GM12878 (cell line): ENCODE measurements at places on chromosomes 12 and 14. TPM values are rescaled to one million over a fixed set of nuclear protein-coding genes. Genes with fewer than 3 reads are reported as not detected.

DNA sequence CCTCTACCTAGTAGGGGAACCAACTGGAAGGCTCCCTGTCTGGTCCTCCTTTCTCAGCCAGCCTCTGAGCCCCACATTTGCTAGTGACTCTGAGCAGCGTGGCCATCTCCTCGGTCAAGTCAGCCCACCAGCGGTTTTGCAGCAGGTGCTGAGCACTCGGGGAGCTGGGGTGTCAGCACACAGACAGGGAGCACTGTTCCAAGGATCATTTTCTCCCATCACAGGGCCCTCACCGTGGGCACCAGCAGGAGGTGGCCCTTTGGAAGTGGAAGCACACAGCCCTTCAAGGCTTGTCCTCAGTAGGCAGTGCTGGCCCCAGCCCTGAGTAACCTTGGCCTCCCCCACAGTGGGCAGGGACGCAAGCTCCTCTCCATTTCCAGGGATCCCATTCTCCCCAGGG, 24.1 kb upstream of the EML1 start:
- DNase-seq: no peak

KCNC2 gene
- total RNA-seq: not detected in 2 replicates

DNA sequence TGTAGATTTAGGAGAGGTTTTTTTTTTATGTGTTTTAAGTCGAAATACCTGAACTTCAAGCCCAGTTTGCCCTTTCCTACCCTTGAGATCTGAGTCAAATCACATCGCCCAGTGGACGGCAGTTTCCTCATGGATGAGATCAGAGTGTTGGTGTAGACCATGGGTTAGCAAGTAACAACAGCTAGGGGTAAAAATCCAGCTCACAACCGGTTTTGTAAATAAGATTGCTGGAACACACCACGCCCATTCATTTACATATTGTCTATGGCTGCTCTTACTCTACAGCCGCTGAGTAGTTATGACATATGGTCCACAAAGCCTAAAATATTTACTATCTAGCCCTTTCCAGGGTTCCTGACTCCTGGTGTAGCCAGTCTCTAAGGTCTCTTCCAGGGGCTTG, 158.5 kb upstream of the PLEKHG7 start:
- DNase-seq: no peak

KCNMB4 gene
- 0.13 and 0.21 TPM in 2 replicates for total RNA-seq

DNA sequence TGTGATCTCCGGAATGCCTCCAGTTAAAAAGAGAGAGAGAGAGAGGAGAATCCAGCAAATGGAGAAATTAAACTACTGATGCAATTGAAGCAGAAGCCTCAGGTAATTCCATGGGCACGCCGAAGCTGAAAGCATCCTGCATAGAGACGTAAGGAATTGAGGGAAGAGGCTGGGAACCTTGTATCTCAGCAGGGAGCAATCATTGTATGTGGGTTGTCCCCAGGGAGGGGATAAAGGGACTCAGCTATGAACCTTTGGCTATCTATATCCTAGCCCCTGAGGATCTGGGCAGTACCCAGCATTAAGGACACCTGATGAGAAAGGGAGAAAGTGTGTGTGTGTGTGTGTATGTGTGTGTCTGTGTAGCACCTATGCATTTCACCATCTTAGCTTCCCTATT, 95.8 kb upstream of the ATXN7L3B start:
- DNase-seq: no peak

CEBPE gene
- total RNA-seq: 0.21 TPM in 1 of 2 replicates, not detected in the other

ADCY6 gene
- total RNA-seq: 0.36 and 0.61 TPM in 2 replicates

- DNase-seq: no peak
Observed at GRCh38 chr12:53300187-53300586, 692 bp downstream of the MYG1 start.

TMEM132C gene
- not detected in 2 replicates for total RNA-seq

DNA sequence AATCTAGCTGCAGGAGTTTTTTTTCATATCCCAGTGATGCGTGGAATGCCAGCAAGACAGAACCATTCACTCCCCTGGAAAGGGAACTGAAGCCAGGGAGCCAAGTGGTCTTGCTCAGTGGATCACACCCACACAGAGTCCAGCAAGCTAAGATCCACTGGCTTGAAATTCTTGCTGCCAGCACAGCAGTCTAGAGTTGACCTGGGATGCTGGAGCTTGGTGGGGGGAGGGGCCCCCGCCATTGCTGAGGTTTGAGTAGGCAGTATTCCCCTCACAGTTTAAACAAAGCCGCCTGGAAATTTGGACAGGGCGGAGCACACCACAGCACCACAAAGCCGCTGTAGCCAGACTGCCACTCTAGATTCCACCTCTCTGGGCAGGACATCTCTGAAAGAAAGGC, 86.9 kb upstream of the STXBP6 start:
- no peak for DNase-seq

- DNase-seq: no peak
Observed at GRCh38 chr14:99120526-99121318, 151.3 kb downstream of the BCL11B start.

GRCh38 chr12:69008520-69008919, 75.5 kb upstream of the CPM start:
- DNase-seq: no peak

- no peak for DNase-seq
Observed at GRCh38 chr12:91319071-91319760, 136.6 kb upstream of the DCN start.

DNA sequence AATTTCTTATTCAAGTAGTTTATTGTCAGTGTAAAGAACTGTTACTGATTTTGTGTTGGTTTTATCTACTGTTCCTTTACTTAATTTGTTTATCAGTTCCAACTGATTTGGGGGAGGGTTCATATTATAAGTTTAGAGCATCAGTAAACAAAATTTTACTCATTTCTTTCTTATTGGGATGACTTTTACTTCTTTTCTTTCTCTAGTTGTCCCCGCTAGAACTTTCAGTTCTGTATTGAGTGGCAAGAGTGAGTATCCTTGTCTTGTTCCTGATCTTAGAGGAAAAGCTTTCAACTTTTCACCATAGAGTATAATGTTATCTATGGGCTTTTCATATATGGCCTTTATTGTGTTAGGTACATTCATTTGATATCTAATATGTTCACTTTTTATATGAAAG, 584.1 kb downstream of the LRFN5 start:
- DNase-seq: no peak
